ENCODE measurements at places on chromosomes 1 and 21.

GRCh38 chr1:6134741-6135510 lies 45.2 kb downstream of the CHD5 start:
- no peak for DNase-seq

DNA sequence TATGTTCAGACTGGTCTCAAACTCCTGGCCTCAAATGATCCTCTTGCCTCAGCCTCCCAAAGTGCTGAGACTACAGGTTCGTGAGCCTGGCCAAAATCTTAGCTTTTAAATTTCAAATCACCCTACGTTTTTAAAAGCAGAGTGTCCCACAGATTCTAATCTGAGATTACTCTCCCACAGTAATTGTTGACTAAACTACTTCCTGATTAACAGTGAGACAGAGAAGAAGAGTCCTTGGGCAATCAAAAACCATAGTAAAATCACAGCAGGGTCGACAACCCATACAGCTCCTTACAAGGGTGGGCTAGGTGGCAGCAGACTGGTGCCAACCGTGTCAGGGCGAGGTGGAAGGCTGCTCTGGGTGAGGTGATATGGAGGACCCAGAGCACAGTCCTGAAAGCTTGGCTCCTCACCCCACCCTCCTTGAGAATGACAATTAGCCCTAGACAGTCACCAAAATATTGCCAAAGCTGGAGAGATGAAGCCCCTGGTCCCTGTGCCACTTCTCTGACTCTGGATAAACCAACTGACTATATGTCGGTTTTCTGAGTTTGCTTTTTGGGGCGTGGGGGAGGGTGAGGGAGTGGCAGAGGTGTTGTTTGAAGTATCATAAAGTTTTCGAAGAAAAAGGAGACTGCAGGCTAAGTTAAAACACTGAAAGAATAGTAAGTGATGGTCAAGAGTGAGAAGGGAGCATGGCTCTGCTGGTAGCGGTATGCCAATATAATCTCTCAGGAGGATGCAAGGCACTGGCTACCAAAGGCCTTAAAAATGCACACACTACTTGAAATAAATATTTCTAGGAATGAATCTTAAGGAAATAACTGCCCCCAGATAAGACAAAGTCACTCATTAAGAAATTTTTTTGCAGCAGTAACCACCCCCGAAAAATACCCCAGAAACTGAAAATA lies 86.8 kb downstream of the SLC45A1 start:
- no peak for DNase-seq

DNA sequence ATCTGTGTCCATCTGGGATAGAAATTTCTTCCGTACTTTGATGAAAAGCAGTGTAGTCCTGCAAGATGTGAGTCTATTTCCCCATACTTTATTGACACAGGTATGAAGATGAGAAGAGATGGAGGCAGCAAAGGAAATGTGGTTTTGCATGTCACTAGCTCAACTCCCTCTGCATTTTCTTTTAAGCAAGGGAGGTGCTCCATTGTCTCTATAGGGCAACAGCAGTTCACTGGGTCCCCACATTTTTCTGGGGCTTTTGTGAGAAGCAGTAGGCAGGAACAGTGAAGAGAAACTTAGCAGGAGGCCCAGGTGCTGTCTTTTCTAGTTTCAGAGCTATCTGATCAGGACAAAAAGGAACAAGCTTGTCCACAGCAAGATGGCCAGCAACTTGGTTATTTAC lies 37.1 kb downstream of the C21orf91 start:
- no peak for DNase-seq

GRCh38 chr1:196546272-196547111 lies 61.7 kb downstream of the KCNT2 start:
- no peak for DNase-seq

GRCh38 chr1:235500971-235501540 lies 3.2 kb downstream of the B3GALNT2 start:
- DNase-seq, result no peak

- DNase-seq, result no peak
Observed at GRCh38 chr1:63704443-63704842, 69.4 kb upstream of the ROR1 start.

GRCh38 chr1:31750858-31751510 lies 13.2 kb downstream of the ADGRB2 start:
- no peak for DNase-seq

Data from activated effector memory CD4-positive, alpha-beta T cell treated with anti-CD3 and anti-CD28 coated beads, Interleukin-2, amount 50 U/mL, for 16 hours (primary cell).